ENCODE measurements at places on chromosomes 2 and 18. TPM values are rescaled to one million over a fixed set of nuclear protein-coding genes. Genes with fewer than 3 reads are reported as not detected.

The TTC27 gene
- 12.3 TPM for total RNA-seq

- no peak for DNase-seq
Measured at GRCh38 chr2:30303095-30303494, 71.8 kb downstream of the LBH start.

DNA sequence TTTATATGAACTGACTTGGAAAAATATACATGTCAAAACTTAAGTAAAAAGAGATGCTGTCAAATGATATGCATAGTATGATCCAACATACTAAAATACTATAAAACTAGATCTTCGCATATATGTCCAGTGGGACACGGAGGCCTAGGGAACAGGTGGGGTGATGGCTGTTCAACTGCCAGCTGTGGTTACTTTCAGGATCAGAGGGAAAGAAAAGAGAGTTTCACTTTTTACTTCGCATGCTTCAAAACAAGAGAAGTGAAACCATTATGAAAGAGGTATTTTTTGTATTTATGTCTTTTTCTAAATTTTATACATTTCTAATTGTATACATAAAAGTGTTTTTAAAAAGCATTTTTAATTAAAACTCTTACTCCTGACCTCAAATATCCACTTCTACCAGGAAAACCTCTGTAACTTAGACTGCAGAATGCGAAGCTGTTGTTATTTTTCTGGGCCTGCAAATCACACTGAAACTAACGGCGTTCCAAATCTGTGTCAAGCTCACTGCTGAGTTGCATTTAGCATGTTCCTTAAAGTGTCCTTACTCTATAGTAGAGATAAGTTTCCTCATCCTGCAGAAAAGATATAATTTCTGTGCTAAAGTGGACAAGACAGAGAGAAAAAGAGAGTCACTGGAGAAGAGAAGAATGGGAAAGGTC is 97.8 kb upstream of the SLC35G4 start:
- no peak for DNase-seq

GRCh38 chr2:188853307-188853706 is 120.9 kb upstream of the COL3A1 start:
- no peak for DNase-seq
